Foreskin melanocyte (primary cell): ENCODE measurements at places on chromosomes 3 and 15.
A peak's percentile ranks its signal among the peaks of the same experiment; 100 is the strongest.

- DNase-seq: no peak
These were observed 442.2 kb downstream of the SHQ1 start for GRCh38 chr3:72405943-72406566.

GRCh38 chr3:178703268-178703975 is 167.2 kb downstream of the KCNMB2 start:
- DNase-seq: no peak

DNA sequence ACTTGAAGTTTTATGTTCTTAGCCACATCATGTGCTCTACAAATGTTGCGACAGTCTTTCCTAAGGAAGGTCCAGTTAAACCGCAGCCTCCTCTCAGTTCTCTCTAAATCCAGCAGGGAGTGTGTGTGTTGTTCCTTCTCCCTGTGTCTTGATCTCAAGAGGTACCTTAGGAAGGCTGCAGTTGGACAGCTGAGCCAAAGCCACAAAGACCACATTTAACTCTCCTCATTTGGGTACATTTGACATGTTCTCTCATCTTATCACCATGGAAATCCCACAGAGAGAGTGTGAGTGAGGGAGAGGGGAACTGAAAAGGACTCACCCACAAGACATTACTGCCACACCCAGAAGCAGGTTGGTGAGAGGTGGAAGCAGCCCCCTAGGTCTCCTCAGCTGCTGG is 79.5 kb downstream of the CD200R1L start:
- no peak for DNase-seq

DNA sequence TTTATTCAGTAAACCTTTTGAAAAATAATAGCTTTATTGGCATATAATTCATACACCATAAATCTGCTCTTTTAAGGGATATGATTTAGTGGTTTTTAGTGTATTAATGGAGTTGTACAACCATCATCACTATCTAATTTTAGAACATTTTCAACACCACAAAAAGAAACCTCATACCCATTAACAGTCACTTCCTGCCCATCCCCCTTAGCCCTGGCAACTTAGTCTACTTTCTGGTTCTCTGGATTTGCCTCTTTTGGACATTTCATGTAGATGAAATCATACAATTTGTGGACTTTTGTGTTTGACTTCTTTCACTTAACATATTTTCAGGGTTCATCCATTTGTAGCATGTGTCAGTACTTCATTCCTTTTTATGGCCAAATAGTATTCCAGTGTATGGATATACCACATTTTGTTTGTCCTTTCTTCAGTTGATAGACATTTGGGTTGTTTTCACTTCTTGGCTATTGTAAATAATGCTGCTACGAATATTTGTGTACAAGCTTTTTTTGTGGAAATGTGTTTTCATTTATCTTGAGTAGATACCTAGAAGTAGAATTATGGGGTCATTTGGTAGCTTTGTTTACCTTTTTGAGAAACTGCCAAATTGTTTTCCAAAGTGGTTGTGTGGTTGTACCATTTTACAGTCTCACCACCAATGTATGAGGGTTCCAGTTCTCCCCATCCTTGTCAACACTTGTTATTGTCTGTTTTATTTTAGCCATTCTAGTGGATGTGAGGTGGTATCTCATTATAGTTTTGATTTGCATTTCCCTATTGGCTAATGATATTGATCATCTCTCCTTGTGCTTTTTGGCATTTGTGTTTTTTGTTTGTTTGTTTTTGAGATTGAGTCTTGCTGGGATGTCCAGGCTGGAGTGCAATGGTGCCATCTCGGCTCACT is 45.8 kb downstream of the SMAD3 start:
- no peak for DNase-seq

DNA sequence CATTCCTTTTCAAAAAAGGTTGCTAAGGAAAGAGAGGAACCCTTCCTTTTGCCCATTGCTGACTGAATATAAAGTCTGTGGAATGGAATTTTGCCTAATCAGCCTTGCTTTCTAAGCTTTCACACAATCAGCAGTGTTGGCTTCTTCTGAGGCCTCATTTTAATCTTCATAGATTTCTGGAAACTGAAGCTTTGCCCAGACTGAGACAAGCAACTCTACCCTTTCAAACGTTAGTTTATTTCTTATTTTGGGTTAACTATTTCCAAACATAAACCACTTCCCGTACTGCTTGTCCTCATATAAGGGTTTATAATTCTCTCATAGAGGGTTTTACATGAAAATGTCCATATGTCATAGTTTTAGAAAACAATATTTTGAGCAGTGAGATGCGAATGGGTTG is 82.9 kb downstream of the NR1D2 start:
- DNase-seq: no peak

- DNase-seq: no peak
These were observed 40.4 kb downstream of the NME9 start for GRCh38 chr3:138289260-138289659.

DNA sequence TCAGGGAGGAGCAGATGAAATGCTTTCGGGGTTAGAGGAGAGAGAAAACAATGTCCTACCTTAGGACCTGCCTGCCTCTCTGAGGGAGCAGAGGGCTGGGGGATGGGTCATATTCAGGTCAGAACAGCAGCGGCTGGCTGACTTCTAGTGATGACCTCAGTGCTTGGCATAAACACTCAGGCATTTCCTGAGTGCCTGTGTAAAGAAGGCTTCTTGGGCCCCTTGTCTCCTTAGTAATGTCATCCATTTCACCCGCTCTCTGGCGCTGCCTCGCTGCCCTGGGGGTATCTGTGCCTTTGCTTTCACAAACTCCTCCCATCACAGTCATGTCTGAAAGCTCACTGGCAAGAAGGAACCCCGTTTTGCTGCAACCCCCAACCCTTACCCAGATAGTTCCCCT is 82.9 kb upstream of the GSK3B start:
- peak; percentile 69 for DNase-seq

DNA sequence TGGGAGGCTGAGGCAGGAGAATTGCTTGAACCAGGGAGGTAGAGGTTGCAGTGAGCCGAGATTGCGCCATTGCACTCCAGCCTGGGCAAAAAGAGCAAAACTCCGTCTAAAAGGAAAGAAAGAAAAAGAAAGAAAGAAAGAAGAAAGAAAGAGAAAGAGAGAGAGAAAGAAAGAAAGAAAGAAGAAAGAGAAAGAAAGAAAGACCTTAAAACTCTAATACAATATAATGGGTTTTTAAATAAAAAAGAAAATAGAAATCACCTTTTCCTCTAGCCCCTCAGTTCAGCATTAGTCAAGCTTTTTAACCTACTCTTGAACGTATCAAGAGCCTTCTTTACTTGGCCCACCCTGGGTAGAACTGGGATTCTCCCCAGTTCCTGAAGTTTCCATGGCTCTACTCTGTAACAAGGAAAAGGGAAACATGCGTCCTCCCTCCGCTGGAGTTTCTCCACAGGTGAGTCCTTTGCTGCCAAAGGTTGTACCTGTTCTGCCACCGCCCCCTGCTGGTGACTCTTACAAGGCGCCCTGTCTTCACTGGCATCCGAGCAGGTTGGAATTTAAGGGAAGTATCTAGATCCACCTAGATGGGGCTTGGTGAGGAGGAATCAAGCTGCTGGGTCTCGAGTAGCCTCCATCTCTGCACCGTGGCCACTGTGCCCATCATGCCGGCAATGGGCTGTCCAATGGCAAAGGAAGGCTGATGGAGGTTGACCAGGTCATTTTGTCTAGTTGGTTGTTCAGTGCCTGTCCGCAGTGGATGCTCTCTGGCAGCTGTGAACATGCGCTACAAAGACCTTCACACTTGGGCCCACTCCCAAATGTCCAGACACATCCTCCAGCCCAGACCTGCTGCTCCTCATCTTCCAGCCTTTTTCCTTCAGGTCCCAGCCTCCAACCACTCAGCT is 20.6 kb upstream of the EPHB3 start:
- DNase-seq: no peak
